Omental fat pad (tissue), 4 donors: ENCODE measurements at places on chromosomes 1 and 21.

- DNase-seq, result no peak
These were observed 6.1 kb downstream of the AADACL4 start for GRCh38 chr1:12649971-12650421.

DNA sequence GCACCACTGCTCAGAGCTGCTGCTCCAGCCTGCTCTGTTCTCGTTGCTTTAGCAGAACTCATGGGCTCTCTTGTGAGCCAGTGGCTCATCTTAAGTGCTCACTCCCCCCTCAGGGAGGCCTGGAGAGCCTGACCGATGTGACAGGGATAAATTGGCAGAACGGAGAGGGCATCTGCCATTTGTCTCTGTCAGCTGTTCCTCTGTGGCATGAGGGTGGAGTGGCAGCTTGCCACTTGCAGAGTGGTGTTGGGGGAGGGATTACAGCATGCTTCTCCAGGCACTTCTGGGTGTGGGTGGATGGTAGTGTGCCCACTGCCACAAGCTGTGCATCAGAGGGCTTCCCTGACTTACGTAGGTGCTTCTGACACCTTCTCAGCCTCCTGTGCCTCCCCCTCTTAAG, 229.5 kb downstream of the PAPPA2 start:
- no peak for DNase-seq

DNA sequence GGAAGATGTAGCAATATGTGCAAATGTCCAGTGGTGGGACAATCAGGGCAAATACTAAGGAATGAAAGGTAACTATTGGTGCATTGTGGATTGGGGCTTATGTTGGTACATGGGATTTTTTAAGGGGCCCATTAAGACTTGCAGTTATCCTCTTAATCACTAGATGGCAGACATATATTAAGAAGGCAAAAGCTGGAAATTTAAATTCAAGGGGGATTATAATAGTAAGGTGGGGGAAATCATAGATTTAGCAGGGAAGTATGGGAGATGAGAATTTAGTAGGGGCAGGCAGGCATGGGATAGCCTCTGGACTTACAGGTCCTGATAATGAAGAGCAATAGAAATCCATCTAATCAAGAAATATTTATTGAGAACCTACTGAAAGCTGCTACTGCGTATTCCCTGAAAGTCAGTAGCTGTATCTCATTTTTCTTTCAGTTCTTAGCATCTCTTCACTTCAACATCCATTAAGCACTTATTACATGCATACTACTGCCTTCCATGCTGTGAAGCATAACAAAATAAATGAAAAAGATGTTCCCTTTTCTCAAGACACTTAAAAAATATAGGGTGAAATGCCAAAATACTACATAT, 251.8 kb downstream of the CRB1 start:
- DNase-seq, result no peak

- no peak for DNase-seq
These were observed 57.0 kb downstream of the DISP3 start for GRCh38 chr1:11535761-11536572.

GRCh38 chr1:15168479-15168878, 14.9 kb downstream of the TMEM51 start:
- no peak for DNase-seq

GRCh38 chr1:8711151-8711550, 106.3 kb downstream of the RERE start:
- no peak for DNase-seq

DNA sequence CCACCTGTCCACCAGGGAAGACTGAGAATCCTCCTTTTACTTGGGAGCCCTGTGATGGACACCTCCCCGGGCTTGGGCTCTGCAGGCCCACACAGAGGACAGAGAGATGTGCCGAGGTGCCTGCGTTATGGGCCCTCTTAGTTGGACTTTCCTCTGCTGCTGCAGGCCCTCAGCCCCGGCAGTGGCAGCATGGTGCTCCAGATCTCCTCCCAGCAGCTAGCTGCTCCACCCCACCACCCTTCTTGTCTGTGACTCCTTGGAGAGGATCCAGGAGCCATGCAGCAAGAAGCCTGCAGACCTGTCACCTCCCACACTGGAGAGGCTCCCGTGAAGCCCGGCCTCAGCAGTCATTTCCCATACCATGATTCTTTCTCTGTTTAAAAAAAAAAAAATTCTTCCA, 27.4 kb downstream of the PHGDH start:
- no peak for DNase-seq

- no peak for DNase-seq
These were observed 95.6 kb downstream of the ZNF644 start for GRCh38 chr1:90925928-90926869.

- DNase-seq, result no peak
These were observed 178.2 kb upstream of the CAMK1G start for GRCh38 chr1:209405183-209405814.

GRCh38 chr1:82762829-82763532, 962.2 kb downstream of the ADGRL2 start:
- no peak for DNase-seq

GRCh38 chr1:117685936-117686806, 80.3 kb downstream of the TENT5C start:
- no peak for DNase-seq

DNA sequence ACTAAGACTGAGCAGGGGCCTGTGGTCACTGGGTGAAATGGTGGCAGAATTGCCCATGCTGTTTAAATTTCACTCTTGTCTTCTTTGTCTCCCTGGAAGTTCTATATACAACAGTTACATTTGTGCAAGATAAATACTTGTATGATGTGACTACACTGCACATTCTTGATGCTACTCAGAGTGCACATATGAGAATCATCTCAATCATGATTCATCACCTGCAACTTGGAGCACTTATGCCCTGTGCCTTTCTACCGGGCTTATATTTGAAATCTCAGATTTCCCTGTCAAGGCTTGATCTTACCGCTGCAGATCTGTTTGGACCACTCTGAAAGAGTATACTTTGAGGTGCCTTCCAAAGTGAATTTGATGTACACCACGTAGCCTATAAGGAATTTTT, 10.6 kb downstream of the PGM1 start:
- DNase-seq, result no peak

GRCh38 chr1:196295766-196296165, 312.5 kb downstream of the KCNT2 start:
- DNase-seq, result no peak

- DNase-seq, result no peak
These were observed 39.9 kb upstream of the BACH1 start for GRCh38 chr21:29258626-29259338.

DNA sequence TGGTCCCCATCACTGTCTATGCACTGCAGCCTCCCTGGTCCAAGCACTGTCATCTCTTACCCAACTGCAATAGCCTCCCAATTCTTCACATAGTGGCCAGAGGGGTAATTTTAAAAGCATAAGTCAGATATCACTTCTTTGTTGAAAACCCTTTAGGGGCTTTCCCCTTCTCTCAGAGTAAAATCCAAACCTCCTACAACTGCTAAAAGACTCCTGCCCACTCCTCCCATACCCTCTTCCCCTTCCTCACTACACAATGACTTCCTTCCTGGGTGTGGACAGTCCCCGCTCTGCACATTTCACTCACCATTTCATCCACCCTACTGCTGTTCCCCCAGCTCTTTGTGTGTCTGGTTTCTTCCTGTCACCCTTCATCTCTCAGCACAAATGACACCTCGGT, 8.3 kb downstream of the MCOLN2 start:
- DNase-seq, result no peak

DNA sequence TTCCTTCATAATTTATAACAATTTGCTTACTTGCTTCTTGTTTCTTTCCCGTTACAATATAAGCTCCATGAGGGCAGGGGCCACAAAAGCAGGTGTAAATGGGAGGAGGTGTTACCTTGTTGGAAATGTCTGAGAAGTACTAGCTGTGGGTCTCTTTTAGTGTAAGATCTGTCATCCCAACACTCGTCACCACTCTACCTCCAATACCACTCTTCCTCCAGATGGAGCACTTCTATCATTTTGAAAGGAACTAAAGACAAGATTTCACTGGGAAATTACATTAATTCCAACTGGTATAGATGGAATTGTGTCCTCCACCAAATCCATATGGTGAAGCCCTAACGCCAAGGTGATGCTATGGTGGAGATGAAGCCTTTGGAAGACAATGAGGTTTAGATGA, 53.0 kb upstream of the CPLANE2 start:
- DNase-seq, result no peak

- DNase-seq, result no peak
These were observed 38.7 kb downstream of the CHAF1B start for GRCh38 chr21:36423771-36424433.

DNA sequence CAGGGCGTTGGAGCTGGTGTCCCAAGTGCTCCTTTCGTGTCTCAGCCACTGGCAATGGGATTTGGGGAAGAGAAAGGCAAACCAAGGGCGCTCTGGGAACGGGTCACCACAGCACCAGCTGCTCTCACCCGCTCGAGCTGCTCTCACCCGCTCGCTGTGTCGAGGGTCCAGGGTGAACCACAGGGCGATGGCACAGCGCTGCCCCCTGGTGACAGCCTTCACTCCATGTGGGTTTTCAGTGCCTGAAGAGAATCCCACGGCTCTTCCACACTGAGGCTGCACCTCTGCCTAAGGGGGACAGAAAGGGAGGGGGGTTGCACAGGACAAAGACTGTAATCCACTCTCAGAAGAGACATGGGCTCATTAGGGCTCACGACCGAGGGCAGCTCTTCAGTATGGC, 7.1 kb upstream of the CLDN19 start:
- DNase-seq, result no peak

DNA sequence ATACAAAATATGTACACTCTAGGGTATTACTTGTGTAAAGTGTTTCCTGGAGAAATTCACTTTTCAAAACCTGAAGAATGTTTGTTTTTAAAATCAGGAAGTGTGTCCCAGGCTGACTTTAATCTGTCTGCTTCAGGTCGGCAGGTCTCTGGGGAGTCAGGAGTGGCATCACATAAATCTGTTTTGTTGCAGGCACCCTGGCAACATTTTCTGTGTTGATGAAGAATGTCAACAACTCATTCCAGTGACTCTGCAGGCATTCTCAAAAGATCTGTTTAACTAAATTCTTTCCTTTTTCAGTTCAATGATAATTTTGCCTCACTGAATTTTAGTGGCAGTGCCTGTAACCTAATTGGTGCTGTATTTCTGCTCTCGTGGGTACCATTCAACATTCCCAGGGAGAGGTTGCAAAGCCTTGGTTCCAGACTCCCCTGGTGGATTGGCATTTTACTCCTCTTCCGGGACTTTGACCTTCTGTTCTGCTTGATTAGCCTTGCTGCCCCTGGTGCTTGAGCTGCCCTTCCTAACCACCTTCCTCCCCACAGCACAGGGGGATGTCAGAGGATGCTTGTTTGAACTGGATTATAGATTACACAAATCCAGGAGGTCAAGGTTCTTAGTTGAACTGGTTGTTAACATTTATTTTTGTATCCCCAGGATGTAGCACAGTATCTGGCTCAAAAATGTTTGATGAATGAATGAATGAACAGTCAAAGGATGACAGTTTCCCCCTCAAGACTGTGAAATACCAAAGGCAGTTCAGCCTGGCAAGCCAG, 55.4 kb upstream of the LPGAT1 start:
- no peak for DNase-seq

- no peak for DNase-seq
These were observed 10.9 kb upstream of the VAMP3 start for GRCh38 chr1:7760245-7760644.

DNA sequence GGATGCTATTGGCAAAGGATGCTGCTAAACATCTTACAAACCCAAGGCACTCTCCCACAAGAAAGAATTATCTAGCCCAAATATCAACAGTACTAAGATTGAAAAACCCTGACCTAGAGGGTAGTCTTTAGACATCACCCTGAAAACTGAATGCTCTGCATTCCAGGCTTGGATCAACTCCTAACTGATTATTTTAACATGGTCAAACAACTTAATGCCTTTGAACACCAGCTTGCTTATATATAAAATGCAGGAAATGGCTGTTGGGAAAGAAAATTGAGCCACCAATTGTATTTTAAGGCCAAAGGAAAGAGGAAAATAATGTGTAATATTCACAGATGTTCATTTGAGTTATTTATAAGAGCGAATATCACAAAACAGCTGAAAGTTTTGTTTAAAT, 72.2 kb upstream of the C1orf87 start:
- no peak for DNase-seq

DNA sequence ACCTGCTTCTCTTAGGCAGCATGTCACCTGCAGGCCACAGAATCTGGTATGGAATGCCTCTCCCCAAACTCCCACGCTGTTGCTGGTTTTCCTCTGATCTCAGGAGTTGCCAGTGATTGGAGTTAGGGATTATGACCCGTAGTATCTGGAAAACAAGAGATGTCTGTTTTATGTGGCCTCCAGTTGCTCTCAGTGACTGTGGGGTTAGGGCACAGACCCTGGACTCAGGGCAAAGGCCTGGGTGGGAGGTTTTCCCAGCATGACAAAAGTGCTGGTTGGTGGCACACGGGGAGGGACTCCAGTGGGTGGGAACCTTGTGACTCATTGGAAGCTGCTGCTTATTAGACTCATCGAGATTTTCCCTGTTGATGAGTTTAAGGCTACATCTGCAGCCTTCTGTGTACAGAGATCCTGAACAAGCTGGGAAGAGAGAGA, at the start of gene NR1I3:
NR1I3 (minus strand) TSS at position 165 of the 435 bp plus-strand sequence. CDS start 1,638 bp downstream, outside the sequence.
- no peak for DNase-seq

- no peak for DNase-seq
These were observed 59.6 kb downstream of the FOXO6 start for GRCh38 chr1:41420860-41421259.

DNA sequence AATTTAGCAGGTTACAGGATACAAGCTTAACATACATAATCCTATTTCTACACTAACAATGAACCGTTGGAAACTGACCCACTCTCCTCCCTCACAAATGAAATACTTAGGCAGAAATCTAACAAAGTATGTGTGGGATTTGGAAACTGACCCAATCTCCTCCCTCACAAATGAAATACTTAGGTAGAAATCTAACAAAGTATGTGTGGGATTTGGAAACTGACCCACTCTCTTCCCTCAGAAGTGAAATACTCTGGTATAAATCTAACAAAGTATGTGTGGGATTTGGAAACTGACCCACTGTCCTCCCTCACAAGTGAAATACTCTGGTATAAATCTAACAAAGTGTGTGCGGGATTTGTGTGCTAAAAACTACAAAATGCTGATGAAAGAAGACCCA, 60.3 kb downstream of the TRAF5 start:
- DNase-seq, result no peak

GRCh38 chr1:159089184-159089791, 12.7 kb upstream of the AIM2 start:
- no peak for DNase-seq

DNA sequence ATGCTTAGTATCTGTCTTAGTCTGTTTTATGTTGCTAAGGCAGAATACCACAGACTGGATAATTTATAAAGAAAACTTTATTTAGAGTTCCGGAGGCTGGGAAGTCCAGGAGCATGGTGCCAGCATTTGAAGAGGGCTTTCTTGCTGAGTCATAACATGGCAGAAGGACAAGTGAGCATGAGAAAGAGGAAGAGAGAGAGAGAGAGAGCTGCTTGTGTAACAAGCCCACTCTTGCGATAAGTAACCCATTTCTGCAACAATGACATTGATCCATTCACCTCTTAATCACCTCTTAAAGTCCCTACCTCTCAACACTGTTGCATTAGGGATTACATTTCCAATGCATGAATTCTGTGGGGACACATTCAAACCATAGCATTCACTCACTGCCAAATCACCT, 11.7 kb upstream of the MYOCOS start:
- DNase-seq, result no peak
